ENCODE measurements at places on chromosomes 12 and 14.

- DNase-seq, result no peak
Measured at GRCh38 chr12:69068448-69068847, 135.5 kb upstream of the CPM start.

DNA sequence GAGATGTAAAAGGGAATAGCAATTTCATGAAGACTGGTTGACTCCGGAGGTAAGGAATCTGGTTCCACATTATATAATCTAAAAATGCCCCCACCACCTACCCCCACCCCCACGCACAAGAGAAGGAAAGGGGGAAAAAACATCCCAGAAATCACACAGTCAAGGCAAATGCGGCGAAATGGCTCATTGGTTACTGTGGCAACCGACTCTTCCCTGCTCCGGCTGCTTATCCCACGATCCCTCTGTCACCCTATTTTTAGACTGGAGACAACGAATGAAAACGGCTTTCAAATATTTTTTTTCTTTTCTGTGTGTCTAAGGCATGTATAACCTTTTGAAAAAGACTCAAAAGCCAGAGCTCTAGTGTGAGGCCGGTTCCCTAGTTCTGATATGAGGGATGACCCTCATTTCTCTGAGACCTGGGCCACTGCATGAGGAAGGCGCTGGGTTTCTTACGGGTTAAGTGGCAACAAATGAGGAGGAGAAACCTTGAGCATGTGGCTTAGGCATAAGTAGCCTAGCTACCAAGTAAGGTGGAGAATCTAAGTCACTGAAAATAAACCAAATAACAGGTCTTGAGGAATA lies 148.3 kb upstream of the GRIN2B start:
- no peak for DNase-seq

DNA sequence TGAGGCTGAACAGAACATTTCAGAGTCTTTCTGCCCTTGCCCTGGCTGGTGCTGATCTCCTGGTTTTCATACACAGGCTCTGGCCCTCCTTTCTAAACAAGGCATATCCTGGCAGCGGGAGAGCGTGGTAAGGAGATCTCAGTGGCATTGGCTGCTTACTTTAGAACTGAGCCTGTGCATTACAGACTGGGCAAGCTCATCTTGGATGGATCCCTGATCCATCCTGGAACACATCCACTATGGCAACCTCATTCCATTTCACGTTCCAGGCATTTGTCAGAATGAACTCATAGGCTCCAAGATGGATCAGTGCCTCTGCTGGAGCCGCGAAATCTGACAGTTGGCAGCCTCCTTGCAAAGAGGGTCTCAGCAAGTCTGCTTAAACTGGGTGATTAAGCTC lies 224.5 kb upstream of the PELI2 start:
- no peak for DNase-seq

- DNase-seq, result no peak
Measured at GRCh38 chr12:128318946-128319345, 52.0 kb downstream of the TMEM132C start.

DNA sequence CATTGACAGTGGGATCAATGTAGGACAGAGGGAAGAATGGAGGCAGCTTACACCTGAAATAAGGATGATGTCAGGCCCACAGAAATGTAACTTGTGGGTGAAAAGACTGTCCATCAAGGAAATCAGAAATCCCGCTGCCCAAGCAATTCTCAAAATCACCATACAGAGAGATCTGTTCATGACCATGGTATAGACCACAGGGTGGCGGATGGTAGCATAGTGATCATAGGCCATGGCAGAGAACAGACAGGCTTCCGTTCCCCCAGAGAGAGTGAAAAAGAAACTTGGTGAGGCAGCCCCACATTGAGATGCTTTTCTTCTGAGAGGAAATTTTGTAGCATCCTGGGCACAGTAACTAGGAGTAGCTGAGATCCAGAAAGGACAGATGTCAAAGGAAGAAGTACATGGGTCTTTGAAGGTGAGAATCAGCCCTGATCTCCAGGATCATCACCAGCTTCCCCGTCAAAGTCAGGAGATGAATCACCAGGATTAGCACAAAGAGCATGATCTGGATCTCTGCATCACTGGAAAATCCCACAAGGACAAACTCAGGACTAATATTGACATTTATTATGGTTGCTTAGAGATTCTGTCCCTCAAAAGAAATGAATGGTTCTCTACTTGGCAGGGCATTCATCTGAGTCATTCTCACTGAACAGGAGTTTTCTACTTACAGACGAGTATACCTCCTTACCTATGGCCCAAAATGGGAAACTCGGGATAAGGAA lies 5.5 kb upstream of the ZNF641 start:
- no peak for DNase-seq

- no peak for DNase-seq
Measured at GRCh38 chr14:30553311-30553989, 5.5 kb upstream of the G2E3 start.

DNA sequence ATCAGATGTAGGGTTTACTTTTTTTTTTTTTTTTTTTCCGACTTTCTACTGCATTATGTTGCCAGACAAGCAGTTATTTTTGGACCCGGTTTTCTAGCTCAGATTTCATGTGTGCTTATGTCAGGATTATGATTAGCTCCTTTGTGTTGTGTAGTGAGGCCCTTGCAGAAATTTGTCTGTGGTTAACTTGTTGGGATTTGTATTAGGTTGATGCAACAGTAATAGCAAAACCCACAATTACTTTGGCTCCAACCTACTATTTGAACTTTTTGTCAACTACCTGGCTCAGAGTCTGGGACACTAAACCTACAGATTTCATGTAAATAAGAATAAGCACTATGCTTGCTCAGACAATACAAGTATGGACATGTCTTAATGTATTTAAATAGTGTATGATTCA lies 44.1 kb upstream of the KCNJ8 start:
- no peak for DNase-seq

DNA sequence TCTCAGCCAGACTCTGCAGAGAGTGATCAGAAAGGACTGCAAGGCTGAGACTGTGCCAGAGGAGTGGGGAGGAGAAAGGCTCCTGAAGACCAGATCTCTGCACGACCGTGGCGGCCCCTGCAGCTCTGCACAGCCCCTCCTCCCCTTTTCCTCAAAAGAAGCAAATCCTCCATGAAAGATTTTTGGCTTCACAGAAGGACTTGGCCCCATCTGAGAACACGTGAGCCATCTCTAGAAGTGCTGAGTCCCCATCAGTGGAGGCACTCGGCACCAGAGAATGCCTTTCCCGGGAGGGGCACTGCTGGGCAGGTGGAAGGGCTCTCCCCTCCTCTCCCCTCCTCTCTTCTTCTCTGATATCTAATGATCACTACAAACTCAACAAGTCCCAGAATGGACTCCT lies 6.8 kb downstream of the FIGNL2 start:
- no peak for DNase-seq

GRCh38 chr12:114193474-114193873 lies 212.5 kb downstream of the TBX5 start:
- DNase-seq, result no peak

- no peak for DNase-seq
Measured at GRCh38 chr14:69571449-69572029, 3.1 kb downstream of the CCDC177 start.

DNA sequence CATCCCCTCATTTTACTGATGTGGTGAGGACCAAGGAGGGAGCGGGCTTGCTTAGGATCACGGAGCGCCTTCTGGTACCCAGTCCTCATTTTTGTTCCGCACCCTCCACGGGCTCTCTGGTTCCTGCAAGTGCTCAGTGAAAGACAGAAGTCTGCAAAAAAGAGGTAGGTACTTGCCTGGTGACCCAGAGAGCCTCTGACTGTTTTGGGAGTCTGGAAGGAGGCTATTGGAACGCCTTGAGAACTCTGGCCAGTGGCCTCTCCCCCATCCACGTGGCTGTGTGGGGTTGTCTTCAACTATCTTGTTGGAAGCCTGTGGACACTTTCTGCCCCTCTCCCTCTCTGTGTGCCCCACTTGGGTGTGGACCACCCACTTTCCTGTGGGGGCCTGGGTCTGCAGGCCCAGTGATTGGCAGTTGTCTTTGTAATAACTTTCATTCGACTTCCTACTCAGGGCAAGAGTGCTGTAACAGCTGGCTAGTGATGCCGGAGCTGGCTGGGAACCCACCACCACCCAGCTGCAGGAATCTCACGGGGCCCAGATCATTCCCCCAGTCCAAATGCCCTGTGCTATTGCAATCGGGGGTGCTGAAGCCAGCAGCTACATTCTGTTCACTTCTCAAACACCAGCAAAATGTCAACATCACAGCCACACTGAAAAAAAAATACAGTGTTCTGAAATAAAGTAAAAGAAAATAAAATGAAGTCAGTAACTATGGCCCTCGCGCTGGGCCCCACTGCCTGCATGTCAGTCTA lies 122.8 kb downstream of the PRMT8 start:
- no peak for DNase-seq

DNA sequence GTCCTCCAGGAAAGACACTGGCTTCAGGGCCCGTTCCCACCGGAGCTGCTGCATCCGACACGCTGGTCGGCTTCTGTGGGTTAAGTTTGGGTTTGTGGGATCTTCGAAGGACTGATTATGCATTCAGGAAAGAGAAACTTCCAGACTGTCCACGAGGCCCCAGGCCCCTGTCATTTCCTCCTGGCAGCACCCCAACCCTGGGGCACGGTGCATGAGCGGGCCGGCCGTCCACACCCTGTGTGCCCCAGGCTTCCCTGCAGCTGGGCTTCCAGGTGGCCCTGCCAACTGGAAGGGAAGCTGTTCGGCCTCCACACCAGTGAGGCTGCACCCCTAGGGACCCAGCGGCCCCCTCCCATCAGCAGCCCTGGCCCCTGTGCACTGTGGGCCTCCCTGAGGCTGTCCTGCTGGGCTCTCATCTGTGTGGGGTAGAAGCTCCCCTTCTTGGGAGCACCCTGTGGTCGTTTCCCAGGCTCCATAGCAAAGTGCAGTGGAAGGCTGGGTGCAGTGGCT lies 9.3 kb upstream of the FBRSL1 start:
- no peak for DNase-seq

DNA sequence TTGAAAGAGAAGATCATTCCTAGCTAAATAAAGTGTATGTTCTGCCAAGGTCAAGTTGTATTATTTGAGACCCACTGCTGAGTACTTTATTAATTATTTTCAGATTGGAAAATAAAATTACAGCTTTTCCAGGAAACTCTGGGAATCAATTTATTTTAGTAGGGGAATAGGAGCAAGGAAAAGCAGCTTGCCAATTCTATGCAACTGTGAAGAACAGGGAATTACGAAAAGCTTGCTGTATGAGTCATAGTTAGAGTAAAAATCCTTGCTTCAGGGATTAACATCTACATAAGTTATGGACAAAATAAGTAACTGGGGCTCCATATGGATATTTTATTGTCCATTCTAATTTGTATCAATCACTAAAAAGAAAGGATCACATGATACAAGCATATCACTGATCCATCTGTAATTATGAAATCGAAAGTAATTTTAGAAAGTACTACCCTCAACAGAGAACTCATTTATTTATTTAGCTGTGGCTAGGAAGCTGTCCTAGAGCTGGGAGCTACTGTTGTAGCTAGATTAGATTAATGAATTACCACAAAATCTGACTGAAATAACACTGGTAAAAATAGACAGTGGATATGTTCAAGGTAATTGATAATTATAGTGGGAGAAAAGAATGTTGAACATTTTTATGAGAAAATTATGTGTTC lies 303.5 kb upstream of the NPAS3 start:
- no peak for DNase-seq

DNA sequence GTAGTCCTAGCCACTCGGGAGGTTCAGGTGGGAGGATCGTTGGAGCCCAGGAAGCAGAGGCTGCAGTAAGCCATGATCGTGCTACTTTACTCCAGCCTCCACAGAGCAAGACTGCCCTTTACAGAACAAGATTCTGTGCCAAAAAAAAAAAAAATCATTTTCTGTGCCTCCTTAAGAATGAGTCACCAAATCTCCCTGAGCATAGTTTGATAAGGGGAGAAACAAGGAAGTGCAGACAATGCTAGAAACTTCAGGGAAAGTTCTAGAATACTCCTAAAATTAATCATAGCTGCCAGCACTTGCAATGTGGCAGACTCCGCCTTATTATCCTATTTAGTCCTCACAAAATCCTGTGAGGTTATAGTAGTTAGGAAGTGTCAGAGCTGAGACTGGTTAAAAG lies 74.5 kb downstream of the KCNK10 start:
- no peak for DNase-seq

All from esophagus squamous epithelium (tissue), 5 donors.